IMR-90 (cell line): ENCODE measurements at places on chromosomes 11 and 22. TPM values are rescaled to one million over a fixed set of nuclear protein-coding genes. Genes with fewer than 3 reads are reported as not detected.

The TSPAN18 gene
- under 0.01 and 0.36 TPM in 2 replicates for total RNA-seq

The OR2AG2 gene
- 0.28 and 0.54 TPM in 2 replicates for total RNA-seq

The MTA2 gene
- total RNA-seq, result 126 and 136 TPM in 2 replicates

The OR8G5 gene
- total RNA-seq, result not detected in 2 replicates

The CENPM gene
- 14.7 and 18.1 TPM in 2 replicates for total RNA-seq

The CD3D gene
- not detected in 2 replicates for total RNA-seq

The LZTR1 gene
- 19.2 and 22.8 TPM in 2 replicates for total RNA-seq

The NFRKB gene
- total RNA-seq, result 21.9 and 28.9 TPM in 2 replicates
